ENCODE measurements at places on chromosomes 2 and 18.

DNA sequence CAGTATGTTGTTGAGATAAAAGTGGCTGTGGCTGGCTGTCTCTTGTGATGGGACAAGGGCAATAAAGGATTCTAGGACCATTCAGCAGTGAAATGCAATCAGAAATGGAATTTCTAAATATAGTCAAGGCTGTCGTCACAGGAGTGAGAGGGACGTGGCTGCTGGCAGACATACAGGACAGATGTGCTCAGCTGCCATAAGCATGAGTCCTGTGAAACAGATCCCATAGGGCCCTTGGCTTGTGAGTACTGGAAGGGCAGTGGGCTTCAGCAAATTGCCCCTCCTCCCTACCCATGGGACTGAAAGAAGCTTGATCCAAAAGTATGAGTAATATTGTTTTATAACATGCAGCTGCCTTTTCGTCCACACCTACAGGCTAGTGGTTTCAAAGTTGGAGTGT, 4.2 kb upstream of the CNNM3 start:
- peak; percentile 9 for DNase-seq

- peak; percentile 26 for DNase-seq
Measured at GRCh38 chr18:8616028-8616401, 6.8 kb downstream of the RAB12 start.

DNA sequence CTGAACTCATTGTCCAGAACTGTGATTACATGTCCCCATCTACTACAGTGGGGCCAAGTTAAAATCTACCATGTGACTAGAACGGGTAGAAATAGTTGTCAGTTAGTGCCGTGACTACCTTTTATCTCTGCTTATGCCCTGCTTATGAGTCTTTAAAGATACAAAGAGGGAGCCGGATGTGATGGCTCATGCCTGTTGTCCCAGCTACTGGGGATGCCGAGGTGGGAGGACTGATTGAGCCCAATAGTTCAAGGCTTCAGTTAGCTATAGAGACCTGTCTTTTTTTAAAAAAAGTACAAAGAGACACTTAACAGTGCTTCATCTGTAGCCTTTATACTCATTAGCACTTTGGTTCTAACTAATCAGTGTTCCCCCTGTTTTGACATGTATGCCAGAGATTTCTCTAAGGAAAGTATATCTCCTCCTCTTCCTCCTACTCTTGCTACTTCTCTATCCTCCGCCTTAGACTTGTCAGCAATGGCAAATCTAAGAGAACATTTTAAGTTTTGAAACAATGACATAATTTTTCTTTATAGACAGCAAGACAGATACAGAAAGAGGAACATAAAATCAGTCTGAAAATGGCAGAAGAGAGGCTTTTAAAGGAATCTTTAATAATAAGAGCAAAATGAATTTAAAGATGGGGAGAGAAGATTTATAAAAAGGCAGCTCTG, 45.0 kb downstream of the NBEAL1 start:
- no peak for DNase-seq

DNA sequence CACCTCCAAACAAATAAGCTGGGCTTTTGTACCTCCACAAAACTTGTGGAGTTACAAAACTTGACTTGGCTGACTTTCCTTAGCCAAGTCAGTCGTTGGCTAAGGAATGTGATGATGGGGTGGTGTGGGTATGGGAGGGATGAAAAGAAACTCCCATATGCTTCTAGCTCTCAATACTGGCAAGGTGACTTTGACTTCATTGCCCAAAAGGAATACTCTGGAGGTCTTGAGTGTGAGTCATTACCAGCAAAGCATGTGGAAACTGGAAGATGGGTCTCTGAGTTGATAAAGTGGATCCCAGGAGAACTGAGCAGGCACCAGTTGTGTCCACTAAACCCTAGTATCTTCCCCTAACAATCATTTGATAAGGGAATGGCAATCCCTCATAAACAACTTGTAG, 226.7 kb downstream of the GULP1 start:
- DNase-seq, result peak; percentile 77

- no peak for DNase-seq
Measured at GRCh38 chr2:212042562-212042961, 496.0 kb downstream of the ERBB4 start.

GRCh38 chr2:120953843-120954584, 218.3 kb downstream of the GLI2 start:
- no peak for DNase-seq

- DNase-seq, result no peak
Measured at GRCh38 chr2:157783245-157783644, 92.9 kb downstream of the ACVR1 start.

DNA sequence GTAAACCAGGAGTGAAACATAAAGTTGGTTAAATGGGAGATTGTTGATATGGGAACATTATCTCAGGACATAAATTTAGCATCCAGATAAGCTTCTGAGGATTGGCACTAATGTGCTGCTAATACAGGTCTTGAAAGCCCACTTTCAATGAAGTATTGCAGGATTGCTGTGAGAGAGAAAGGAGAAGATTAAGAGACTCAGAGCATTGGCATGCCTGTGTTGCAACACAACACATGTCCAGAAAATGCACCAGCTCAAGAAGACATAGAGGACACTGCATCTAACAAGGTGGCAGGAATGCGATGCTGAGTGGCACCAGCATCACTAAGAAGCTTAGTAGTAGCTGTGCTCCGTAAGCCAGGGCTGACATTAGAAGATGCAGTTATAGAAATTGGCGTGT, 728.9 kb downstream of the SUCLG1 start:
- DNase-seq, result no peak

GRCh38 chr2:151995161-151995557, 103.7 kb downstream of the CACNB4 start:
- DNase-seq, result no peak

GRCh38 chr2:127552846-127553245, 17.4 kb downstream of the MYO7B start:
- DNase-seq, result no peak

DNA sequence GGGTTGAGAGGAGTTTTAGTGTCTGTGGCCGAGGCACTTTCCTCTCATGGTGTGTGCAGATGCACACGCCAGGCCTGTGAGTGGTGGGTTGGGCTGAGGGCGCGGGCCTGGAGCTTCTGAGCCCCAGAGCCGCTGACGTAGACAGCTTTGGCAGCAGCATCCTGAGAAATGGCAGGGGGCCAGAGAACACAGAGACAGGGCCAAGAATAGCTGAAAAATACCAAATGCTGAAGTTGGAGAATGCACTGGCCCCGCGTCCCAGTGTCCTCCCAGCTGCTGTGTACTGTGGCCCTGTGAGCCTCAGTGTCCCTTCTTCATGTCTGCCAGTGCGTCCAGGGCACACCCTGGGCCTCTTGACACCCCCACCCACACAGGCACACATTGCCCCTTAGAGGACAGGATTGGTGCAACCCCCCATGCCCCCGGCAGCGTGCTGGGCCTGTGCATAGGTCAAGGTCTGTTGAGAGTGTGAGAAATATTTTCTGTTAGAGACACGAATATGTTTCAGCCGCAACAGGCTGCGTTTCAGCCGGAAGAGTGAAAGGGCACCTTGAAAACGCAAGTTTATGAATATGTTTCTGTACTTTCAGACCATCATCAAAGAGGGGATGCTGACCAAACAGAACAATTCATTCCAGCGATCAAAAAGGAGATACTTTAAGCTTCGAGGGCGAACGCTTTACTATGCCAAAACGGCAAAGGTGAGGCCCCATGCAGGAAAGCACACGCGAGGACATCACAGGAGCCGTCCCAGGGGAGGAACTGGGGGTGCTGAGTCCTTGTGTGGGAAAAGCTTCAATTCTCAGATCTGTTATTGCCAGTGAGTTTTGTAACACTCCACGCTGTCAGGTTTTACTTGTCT, 33.6 kb downstream of the DGKD start:
- peak; percentile 91 for DNase-seq

DNA sequence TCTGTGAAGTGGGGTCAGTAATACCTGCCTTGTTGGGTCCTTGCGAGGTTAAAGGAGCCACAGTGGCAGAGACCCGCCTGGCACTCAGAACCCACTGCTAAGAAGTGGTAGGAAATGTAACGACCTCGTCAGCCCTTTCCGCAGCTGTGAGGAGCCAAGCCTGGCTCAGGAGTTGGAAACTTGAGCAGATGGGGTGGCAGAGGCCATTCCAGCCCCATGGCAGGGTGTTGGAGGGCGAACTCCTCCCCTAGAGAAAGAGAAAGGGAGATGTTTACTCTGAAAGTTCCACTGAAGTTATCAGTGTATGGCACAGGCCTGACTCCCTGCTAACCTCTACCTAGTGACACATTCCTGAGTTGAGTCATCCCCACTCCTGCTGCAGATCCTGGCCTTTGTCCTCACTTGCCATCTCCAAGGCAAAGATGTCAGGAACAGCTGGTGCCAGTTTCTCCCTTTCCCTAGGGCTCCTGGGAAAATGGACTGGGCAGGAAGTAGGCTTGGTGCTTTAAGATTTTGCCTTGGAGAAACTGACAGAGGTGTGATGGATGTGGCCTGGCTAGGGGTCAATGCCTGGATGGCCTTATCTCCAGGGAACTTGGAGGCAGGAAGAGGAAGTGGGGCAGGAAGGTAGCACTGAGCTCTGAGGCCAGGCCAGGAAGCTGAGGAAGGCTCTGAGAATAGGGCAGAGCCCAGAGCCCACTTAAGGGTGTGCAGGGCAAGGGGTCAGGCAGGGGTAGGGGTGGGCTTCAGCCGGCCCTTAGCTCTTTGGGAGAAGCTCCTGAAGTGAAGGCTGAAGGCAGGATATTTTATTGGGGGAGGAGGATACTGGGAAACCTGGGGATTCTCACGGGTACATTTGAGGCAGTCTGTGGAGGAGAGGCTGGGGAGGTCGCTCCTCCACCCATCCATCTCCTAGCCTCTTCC, 888 bp downstream of the VAMP5 start:
- peak; percentile 58 for DNase-seq

DNA sequence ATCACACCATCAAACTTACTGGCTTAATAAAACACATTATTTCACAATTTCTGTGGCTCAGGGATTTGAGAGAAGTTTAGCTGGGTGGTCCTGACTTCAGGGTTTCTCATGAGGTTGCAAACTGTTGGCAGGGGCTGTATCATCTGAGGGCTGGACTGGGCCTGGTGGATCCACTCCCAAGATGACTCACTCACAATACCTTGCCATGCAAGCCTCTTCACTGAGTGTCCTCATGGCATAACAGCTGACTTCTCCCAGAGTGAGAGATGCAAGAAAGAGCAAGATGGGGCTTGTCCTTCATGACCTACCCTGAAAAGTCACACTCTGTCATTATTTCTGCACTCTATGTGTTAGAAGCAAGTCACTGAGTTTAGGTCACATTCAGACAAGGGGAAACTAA, 73.8 kb downstream of the AQP4 start:
- peak; percentile 2 for DNase-seq

DNA sequence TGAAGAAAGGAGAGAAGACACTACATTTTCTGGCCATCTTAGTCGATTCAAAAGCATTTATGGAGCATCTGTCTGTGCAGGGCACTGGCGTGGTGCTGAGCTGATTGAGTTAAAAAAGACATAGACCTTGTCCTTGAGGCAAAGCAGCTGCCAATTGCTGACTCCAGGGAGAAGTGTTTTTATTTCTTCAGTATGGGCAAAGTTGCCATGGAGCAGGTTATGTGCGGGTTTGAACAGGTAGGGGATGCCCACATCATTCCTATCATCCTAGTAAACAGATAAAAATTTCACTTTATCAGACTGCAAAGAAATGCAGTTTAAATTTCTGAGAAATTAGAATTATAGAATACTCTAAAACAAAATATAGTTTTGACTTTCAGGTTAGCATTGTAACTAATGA, 125.8 kb downstream of the NUP35 start:
- no peak for DNase-seq

DNA sequence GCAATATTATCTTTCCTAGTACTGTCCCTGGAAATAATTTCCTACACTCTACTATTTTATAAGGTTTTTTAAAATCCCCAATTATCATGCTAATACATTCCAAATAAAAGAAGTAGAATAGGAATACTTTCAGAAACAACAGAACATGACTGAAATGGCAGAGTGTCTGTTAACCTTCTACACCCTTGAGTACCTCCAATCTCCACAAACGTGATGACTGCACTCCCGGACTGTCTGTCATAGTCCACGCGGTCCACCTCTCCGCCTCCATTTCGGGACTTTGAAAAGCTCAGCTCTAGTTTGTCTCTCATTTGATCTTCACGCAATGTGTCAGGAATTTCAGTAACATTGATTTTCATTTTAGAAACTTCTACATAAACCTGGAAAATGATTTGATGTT, 13.6 kb upstream of the RBM43 start:
- DNase-seq, result no peak

DNA sequence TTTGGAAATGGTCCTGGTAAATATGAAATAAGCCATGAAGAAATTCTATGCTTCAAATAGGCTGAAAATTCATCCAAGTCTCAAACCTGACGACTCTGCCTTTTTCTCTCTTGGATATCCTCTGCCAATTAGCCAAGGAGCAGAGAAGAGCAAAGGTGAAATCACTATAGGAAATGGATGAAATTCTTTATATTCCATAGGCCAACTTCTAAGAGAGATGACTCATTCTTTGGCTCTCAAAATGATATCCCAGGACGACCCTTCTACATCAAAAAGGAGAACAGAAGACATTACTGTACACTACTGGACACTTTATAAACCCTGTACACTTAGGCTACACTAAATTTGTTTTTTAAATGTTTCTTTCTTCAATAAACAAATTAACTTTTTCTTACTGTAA, 22.7 kb downstream of the PDE1A start:
- DNase-seq, result peak; percentile 55

- peak; percentile 50 for DNase-seq
Measured at GRCh38 chr2:238868616-238869292, 20.9 kb downstream of the TWIST2 start.

GRCh38 chr2:152743002-152743401, 24.6 kb downstream of the ARL6IP6 start:
- no peak for DNase-seq

- DNase-seq, result no peak
Measured at GRCh38 chr18:32139835-32140283, 48.2 kb downstream of the RNF138 start.

GRCh38 chr2:64328415-64328722, 125.6 kb upstream of the LGALSL start:
- no peak for DNase-seq

- DNase-seq, result no peak
Measured at GRCh38 chr2:133723133-133723532, 154.9 kb upstream of the NCKAP5 start.

DNA sequence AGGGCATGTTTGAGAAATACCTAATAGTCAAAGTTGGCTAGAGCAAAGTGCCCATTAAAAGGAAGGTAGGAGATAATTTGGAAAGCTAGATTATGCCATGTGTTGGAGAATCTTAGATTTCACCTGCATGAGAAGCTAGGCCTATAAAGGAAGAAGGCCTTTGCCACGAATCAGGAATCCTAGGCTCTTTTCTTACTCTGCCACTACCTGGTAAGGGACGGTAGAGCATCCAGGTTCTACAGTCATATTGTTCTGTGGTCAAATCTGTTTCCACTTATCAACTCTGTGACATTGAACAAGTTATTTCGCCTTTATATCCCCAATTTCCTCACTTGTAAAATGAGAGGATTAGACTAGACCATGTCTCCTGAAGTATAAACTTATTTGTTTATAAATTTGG, 3.6 kb upstream of the KCNJ3 start:
- DNase-seq, result no peak

DNA sequence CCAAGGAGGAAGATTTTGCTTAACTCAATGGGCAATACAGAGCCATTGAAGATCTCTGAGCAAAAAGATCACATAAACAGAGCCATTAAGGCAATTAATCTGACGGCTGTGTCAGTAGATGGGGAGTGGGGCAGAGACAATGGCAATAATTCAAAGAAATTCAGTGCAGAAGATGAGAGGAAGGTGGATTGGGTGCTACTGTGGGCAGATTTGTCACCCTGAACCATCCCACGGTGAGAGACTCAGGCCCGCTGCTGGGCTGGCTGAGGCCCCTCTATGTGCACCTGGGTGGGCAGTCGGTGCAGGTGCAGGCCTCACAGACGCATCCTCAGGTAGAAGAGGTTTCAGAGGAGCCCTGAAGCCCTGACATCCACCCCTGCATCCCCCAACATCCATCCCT, 458.6 kb downstream of the EIPR1 start:
- DNase-seq, result no peak

Data from astrocyte (in vitro differentiated cells and primary cell).